CD14-positive monocyte (primary cell): ENCODE measurements at places on chromosomes 6 and 20.

- DNase-seq = no peak
Observed at GRCh38 chr6:7911345-7911725, 747 bp upstream of the TXNDC5 start.

DNA sequence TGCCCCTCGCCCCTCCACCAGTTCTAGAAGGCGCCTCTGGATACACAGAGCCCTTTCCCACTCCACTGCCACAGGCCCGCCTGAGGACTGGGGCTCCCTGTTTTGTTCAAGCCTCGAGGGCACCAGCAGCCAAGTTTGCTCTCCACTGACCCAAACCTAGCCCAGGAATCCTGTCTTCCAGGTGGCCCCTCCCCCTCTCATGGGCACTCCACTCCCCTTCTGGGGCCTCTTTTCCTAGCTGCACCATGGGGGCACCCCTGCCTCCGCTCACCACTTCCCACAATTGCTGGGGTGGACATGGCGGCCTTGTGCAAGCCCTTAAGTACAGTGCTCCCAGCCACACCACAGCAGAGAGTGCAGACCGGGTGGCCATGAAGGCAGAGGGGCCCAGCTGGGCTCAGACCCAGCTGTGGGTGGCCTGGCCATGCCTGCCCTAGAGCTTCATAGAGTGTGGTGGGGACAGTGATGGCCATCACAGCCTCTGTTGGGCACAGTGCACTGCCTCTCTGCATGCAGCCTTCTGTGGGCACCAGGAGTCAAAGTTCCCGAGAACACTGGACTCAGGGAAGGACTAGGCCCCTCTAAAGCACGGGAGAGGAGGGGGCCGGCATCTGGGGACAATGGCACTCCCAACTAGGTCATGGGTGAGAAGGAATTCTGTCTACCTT lies 1.3 kb downstream of the MYL9 start:
- DNase-seq = no peak

- DNase-seq = peak; percentile 87
Observed at GRCh38 chr6:2531426-2532215, 219.1 kb downstream of the MYLK4 start.

DNA sequence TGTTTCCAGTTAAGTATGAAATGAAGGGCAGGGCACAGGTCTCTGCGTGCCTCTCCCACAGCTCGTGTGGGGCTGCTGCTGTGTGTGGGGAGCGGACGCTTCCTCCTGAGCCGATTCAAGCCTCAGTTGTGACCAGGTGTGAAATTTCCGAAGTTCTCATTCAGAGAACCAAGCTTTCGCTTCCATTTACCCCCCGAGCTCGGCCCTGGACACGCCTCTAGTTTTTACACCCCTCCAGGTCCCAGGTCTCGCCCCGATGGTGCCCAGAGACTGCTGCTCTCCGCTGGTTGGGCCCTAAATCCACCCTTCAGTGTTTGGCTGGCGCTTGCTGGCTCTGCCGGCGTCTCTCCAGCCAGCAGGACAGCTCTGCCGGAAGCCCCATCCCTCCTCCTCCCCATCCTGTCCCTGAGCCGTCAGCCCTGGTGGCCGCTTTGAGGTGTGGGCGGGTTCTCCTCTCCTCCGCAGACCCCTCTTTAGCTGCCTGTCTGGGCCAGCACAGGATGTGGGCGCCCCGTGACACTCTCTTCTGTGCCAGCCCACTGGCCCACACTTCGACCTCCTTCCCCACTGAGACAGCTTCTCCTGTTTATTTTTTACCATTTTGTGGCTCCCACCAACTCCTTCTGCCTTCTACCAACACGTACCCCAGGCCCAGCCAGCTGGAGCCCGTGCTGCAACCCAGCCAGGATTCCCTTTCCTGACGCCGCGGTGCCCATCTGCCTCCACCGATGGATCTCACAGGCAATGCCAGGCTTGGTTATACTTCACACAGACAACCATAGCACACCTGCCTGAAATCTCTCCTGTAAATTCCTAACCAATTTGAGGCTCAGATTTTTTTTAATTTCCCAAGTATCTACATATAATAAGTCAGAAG lies 142.8 kb downstream of the DLL1 start:
- no peak for DNase-seq

GRCh38 chr6:30200551-30201281 lies 12.5 kb downstream of the TRIM26 start:
- peak; percentile 74 for DNase-seq

DNA sequence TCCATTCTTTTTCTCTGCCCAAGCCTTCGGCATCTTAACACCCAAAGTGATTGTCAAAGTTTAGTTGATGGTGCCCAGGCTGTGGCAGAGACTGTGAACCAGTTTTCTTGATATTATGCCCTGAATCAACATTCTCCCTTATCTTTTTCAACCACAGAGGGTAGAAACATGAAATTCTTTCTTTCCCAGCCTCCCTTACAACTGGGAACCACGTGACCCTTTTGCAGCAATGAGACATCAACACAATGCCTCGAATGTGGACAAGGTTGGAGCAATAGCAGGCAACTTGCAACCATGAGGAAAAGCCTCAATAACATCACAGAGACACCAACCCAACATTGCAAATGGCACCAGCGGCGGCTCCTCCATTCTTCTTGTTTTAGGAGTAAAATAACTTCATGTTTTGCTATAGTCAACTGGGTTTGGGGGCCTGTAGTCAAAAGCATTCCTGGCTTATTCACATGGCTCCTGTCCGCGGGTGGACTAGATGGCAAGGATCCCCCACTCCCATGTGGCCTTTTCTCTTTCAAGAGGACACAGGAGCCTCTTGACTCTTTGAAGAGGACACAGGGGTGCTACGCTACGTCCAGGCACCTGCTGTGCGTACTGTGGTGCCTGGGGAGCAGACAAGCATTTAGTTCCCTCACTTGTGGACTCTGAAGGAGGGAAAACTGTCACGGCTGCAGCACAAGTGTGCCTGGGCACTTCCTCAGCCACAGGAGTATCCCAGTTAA lies 90.5 kb downstream of the NOL4L start:
- no peak for DNase-seq

- no peak for DNase-seq
Observed at GRCh38 chr6:7921632-7922092, 11.1 kb upstream of the TXNDC5 start.

DNA sequence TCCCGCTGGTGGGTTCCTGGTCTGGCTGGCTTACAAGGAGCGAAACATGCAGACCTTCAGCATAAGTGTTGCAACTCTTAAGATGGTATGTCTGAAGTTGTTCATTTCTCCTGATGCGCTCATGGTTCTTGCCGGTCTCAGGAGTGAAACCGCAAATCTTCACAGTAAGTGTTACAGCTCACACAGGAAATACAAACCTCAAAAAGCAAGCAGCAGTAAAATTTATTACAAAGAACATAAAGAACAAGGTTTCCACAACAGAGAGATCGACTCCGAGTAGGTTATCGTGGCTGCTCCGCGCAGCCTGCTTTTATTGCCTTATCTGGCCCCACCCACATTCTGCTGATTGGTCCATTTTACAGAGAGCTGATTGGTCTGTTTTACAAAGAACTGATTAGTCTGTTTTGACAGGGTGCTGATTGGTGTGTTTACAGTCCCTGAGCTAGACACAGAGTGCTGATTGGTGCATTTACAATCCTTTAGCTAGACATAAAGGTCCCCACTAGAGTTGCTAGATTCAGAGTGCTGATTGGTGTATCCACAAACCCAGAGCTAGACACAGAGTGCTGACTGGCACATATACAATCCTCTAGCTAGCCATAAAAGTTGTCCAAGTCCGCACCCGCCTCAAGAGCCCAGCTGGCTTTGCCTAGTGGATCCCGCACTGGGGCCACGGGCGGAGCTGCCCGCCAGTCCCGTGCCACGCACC lies 39.2 kb downstream of the TRIM27 start:
- no peak for DNase-seq
